Inflammatory macrophage (primary cell): ENCODE measurements at places on chromosomes 7 and 10.

DNA sequence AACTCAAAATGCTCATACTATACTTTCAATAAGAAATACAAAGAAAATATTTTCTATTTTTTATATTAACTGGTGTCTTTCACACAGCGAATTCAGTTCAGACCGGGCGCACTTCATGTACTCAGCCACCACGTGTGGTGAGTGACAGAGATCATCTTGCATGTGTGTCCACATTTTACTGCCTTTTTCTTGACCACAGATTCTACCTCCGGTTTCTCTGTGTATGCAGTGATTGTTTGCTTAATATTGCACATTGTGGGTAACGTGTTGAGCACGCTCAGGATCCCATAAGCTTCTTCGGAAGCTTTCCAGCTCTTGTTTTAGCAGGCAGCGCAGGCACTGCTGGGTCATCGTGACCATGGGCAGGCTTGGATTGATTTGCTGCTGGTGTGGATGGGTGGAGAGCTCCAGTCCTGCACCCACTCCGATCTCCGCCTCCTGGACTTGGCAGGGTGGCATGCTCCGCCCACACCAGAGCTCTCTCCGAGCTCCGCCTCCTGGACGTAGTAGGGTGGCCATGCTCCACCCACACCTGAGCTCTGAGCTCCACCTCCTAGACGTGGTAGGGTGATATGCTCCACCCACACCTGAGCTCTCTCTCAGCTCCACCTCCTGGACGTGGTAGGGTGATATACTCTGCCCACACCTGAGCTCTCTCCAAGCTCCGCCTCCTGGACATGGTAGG lies 253.3 kb downstream of the DIP2C start:
- no peak for DNase-seq

DNA sequence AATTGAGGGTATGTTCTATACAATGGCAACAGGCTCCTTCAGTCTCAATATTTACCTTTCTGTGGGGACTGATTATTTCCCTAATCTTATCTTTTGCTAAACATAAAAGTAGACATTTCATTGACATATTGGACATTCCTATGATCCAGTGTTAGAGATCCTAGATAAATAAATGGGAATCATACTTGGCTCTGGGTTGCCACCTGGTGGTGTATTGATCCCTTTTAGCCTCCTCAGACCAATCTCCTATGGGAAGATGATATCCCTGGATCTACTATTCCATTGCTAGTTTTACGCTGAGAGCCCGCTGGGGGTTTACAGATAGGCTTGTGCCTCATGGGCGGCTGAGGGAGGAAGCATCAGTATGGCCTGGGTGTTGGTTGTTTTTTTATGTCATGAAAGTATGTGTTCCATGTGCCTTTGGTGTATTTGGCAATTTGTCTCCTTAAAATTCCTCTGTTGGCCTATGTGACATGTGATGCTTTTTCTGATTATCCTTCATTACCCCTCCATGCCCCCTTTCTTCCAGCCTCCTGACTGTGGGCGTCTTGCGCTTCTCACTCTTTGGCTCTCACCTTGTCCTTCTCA lies 18.8 kb downstream of the CELF2 start:
- no peak for DNase-seq

GRCh38 chr7:34486371-34486770 lies 171.6 kb upstream of the NPSR1 start:
- DNase-seq: no peak

- DNase-seq: no peak
These were observed 27.8 kb downstream of the CDHR3 start for GRCh38 chr7:105990727-105991453.

DNA sequence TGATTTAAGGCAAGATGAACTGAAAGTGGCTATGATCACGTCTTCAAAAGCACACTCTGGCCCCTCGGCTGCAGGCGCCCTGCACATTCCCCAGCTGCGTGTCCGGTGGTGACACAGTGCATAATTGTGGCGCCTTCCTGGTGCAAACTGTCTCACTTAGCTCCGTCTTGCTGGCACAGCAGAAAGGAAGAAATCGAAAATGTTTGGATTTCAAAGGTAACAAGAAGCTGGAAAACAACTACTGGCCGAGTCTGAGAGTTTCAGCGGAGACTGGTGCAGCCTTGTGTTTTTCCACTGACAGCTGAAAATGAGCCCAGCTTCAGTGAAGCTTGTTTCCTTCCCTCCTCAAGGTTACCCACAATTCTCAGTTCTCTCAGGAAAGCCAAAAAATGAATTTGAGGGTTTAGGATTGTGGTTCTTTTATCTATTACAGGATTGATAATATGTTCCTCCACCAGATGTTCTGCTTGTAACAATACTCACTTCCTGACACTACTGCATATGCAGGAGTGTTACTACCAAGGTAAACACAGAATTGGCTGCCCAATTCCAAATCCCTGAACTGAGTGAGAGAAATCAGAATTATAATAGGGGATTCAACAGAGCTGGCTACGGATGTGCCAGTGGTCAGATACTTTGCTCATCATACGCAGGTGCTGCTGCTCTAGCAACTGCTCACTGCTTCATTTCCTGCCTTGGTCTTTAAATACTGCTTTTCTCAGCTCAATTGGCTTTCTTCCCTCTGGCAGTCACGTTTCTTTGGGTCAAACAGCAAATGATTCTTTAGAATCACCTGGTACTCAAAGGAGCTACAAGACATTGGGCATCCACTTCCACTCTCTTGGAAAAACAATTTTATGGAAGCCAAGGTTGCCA lies 63.7 kb downstream of the TRUB1 start:
- no peak for DNase-seq

DNA sequence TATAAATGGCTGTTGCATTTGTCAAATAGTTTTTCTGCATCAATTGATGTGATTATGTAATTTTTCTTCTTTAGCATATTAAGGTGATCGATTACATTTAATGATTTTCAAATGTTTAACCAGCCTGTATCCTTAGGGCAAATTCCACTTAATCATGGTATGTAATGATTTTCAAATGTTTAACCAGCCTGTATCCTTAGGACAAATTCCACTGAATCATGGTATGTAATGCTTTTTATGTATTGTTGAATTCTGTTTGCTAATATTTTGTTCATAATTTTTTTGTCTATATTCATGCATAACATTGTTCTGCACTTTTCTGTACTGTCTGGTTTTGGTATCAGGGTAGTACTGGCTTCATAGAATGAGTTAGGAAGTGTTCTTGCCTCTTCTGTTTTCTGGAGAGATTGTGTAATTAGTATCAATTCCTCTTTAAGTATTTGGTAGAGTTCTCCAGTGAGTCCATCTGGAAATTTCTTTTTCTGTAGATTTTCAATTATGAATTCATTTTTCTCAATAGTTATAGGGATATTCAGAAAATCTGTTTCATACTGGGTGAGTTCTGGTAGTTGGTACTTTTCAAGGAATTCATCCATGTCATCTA lies 393.2 kb upstream of the FOXK1 start:
- no peak for DNase-seq

- DNase-seq: no peak
These were observed 76.4 kb downstream of the CTTNBP2 start for GRCh38 chr7:117796889-117797288.

- no peak for DNase-seq
These were observed 29.6 kb downstream of the MKI67 start for GRCh38 chr10:128096486-128097199.

DNA sequence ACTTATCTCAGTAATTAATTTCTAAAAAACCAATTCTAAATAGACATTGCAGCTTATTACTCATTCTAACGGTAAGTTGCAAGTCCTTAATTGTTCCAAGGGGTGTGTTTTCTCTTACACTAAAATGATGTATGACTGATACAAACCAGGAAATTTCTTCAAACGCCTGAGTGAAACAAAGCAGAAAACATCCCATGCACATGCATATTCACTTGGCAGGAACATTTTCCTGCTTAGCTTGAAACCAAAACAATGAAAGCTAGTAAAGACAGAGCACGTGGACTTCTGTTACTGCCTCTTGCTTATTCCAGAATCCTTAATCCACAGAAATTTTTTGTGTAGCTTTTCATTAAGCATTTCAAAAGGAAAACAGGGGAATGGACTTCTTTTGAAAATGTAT lies 187.7 kb downstream of the MTERF1 start:
- no peak for DNase-seq

GRCh38 chr7:149690688-149691446 lies 82.5 kb downstream of the ZNF467 start:
- DNase-seq: peak; percentile 53

DNA sequence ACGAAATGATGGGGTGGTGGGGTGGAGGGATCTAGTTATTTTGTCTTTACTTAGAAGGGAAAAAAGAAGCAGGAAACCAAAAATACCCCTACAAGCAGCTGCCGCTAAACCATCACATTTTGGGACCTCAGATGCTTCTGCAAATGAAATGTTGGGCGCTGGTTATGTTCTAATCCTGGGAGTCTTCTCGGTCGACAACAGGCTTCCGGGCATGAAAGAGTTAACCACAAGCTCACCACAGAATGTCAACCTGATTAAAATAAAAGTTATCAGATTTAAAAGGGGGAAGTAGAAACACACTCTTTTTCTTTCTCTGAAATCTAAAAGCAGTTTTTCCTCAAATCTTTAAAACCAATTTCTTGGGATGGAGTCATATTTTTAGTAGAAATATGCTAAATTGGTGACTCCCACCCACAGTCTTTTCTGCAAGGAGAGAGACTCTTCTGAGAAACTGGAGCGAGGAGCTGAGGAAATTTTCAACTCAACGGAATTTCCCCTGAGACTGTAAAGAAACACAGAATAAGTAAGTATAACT lies 16.8 kb downstream of the IL2RA start:
- DNase-seq: no peak

DNA sequence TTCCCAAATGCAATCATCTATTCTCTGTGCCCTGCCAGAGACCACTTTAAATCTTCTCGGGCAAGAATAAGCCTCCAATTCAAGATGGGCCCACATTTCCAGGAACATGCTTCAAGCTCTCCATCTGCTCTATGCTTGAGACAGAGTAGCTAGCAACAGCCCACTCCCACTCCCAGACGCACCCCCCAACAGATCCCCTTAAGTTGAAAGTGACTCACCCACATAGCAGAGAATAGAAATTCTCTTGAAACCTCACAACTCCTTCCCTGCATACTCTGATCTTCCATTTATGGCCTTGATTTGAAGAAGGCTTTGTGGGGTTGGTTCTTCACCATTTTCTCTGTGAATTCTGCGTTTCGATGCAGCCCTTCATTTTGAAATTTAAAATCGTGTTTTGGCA lies 604.0 kb downstream of the INHBA start:
- no peak for DNase-seq

DNA sequence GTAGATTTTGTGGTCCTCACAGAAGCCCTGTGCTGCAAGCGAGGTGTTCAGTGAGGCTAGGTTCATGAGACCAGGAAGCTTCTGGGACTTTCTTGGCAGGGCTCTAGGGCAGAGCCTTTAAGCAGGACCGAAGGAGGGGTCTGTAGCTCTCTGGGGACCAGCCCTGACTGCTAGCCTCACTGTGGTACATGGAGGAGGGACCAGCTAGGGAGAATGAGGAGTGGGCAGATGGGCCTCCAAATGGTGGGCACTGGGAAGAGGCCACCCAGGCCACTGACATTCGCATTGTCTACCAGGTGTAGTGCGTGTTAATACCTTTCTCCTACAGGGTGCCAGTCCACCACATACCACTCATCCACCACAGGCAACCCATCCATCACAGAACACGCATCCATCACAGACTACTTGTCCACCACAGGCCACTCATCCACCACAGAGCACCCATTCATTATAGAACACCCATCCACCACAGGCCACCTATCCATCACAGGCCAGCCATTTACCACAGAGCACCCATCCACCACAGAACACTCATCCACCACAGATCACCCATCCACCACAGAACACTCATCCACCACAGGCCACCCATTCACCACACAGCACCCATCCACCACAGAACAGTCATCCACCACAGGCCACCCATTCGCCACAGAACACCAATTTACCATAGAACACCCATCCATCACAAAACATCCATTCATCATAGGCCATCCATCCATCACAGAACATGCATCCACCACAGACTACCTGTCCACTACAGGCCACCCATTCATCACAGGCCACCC lies 31.6 kb upstream of the ZNF488 start:
- DNase-seq: no peak

- no peak for DNase-seq
These were observed 328.4 kb upstream of the NFE2L3 start for GRCh38 chr7:25823571-25823970.

GRCh38 chr7:108360058-108360800 lies 96.0 kb downstream of the NRCAM start:
- DNase-seq: no peak

DNA sequence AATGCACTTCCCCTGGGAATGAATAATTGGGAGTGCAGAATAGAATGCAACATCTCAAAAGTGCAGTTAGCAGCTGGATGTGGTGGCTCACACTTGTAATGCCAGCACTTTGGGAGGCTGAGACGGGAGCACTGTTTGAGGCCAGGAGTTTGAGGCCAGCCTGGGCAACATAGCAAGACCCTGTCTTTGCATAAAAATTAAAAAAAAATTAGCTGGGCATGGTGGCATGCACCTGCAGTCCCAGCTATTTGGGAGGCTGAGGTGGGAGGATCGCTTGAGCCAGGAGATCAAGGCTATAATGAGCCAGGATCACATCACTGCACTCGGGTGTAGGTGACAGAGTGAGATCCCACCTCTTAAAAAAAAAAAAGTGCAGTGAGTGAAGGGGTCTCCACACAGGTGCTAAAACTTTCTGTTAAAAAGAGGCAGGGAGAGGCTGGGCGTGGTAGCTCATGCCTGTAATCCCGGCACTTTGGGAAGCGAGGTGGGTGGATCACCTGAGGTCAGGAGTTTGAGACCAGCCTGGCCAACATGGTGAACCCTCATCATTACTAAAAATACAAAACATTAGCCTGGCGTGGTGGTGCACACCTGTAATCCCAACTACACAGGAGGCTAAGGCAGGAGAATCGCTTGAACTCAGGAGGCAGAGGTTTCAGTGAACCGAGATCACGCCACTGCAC lies 13.5 kb upstream of the ZMIZ1 start:
- no peak for DNase-seq

DNA sequence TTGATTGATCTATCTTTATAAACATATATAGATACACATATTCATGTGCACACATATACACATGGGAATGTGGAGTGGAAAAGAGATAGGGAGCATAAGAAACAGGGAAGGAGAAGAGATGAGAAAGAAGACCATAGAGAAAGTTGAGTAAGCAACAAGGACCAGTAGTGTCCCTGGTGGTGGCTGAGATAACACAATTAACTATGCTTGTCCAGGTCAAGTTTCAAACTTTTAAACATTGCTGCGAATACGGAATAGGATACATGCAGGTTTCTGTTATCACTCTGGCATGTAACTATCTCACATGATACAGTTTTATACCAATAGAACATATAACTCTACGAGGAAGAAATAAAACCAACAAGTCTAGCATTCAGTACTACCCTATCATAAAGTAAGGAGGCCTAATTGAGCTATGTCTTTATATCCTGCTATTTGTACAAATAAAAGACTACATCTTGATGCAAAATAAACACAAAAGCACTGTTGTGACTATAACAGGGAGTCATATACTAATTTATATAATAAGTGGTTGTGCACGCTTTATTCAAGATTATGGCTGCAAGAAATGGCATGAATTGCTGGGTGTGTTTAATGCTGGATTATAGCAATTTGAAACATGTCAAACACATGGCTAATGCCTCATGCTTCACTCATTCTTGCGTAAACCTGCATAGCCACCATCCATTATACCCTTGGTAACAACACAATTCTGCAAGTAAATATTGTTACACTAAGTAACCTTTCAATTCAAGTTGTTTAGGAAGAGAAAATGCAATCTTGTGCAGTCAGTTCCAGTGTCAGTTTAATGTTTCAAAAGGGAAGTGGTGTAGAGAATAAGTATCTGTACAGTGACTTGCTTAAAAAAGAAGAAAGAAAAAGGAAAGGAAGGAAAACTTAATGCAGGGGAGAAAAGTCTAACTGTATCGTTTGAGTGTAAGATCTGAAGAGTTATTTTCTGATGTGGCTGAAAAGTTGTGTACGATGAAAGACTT lies 8.2 kb downstream of the FOXP2 start:
- DNase-seq: no peak
